ENCODE measurements at places on chromosomes 16 and 17.
A peak's percentile ranks its signal among the peaks of the same experiment; 100 is the strongest.

DNA sequence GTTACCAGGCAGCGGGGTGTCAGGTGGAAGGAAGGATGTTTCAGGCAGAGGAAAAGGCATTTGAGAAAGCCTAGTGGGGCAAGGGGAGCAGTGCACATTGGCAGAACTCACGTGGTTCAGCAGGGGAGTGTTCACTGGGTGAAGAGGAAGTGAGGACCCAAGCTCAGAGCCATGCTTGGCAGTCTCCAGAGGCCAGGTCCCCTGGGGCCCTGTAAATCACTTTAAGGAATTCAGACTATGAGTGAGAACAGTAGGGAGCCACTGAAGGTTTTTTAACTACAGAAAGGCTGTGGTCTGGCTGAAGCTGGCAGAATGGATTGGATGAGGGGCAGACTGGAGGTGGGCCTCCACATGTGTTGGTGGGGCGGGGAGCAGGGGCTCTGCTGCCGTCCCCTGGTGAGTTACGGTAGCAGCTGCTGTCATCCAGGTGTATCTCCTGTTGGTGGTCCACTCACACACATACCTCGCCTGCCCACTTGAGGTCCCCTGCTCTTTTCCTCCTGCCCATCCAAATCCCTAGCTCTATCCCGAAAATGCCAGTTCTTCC is 5.1 kb downstream of the CLEC16A start:
- DNase-seq, result no peak

- no peak for DNase-seq
These were observed 42.4 kb upstream of the LONP2 start for GRCh38 chr16:48201515-48202201.

- DNase-seq, result no peak
These were observed 58.5 kb downstream of the OR1D5 start for GRCh38 chr17:3004925-3005324.

DNA sequence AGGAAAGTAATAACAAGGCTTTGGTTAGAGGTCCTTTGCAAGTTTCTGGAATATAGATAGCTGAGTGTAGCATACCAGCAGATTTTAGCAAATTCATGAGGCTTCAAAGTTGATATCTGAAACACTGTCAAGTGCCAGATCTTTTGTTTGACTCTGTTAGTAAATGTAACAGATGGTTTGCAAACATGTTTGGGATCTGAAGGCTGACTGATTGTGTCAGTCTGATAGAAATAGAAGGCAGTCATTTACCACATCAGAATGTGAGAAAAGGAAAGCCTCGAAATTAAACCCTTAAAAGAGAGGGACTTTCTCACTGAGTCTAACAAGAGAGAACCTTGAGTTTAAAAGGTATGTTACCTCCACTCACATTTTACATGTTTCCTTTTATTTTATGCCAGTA is 371.5 kb downstream of the KIF2B start:
- DNase-seq, result no peak

DNA sequence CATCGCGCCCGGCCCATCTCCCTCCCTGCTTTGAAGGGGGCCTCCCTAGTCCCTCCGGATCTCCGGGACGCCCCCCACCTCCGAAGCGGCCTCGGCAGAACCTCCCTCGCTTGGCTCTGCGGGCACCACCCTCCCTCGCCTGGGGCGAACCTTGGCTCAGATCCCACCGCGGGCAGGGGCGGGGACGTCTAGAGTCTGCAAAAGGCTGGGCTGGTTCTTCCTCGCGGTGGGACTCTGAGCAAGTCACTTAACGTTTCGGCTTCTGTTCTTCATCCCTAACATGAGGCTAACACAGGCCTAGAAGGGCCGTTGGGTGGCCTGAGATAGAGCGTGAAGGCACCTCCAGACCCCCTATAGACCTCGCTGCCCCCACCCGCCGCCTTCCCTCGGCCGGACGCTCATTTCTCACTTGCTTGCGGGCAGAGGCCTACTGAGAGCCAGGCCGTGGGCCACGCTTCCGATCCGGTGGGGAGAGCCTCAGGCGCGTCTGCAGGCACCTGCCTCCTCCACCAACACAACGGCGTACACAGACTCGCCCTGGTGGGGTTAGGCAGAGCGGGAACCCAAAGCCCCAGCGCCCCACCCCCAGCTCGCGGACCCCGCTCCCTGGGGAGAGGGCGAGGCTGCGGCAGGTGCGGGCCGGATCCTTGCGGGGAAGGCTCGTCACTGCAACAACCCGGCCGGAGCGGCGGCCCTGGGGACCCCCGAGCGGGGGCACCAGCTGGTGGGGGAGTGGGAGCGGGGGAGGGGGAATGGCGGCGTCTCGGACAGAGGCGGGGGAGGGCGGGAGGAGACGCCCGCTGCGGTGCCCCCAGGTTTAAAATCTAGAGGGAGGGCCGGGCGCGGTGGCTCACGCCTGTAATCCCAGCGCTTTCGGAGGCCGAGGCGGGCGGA is 5.4 kb downstream of the MYO1C start:
- peak; percentile 58 for DNase-seq

GRCh38 chr17:48471817-48472410 is 41.9 kb upstream of the SKAP1 start:
- no peak for DNase-seq

DNA sequence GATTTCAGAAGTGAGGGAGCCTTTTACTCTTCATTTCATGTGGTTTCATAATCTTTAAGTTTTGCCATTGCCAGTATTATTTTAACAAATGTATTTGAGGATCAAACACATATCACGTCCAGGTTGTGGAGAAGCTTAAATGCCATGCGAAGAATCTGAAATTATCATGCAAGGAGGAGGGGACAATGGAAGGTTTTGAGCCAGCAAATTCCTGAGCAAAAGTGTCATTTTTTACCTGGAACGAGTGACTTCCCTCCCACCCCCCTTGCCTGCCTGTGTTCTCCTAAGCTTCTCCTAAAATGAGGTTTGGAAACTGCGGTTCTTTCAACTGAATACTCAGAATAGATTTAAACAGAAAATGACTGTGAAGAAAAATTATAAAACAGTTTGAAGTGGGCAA is 77.6 kb downstream of the C16orf95 start:
- DNase-seq, result no peak

DNA sequence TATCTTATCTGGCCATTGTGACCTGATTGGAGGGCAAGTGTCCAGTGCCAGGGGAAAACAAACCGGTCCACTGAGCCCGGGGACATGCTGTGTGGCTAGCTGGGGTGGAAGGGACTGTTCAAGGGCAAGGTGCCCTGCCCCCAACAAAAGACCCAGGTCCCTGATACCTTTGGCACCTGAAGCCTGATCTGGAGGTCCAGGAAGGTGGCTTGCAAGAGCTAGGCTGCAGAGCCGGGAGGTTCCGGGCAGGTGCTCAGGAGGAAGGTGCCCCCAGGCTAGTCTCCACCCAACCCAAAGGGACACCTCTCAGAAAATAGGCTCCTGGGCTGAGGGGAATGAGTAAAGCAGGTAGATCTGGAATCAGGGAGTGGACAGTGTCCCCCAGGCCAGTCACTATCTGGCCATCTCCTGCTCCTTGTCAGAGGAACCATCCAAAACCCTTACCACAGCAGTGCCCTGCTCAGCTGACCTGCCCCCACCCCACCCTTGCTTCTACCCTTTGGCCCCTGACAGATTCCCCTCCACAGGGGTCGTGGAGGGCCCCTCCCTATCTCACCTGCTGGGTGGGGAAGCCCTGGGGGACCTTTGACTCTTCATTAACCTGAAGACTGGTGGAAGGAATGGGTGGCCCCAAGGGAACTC is 6.2 kb downstream of the NAT9 start:
- DNase-seq, result no peak

DNA sequence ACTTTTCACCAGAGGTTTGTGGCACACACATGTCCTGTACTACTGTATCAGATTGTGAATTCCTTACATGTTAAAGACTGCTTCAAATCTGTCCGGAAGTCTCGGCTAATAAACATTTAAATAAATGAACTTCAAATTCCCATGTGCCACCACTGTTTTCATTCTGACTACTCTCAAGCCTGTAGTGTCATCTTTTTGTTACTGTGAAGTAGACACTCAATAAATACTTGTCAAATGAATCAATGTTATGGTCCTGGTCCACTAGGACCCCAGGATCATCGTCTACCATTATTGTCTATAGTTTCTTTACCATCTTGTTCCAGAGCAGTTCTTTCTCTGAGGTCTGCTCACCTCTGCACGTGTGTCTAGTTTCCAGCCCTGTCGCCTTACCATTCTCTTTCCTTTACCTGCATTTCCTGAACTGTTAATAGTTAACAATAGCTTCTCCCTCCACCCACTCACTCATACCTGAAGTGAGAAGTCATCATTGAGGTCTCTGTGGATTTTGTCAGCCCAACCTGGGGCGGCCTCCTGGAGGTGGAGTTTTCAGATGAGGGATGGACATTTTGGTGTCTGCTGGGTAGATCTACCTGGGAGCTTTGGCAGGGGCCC is 333.0 kb downstream of the SEC14L1 start:
- DNase-seq, result no peak

DNA sequence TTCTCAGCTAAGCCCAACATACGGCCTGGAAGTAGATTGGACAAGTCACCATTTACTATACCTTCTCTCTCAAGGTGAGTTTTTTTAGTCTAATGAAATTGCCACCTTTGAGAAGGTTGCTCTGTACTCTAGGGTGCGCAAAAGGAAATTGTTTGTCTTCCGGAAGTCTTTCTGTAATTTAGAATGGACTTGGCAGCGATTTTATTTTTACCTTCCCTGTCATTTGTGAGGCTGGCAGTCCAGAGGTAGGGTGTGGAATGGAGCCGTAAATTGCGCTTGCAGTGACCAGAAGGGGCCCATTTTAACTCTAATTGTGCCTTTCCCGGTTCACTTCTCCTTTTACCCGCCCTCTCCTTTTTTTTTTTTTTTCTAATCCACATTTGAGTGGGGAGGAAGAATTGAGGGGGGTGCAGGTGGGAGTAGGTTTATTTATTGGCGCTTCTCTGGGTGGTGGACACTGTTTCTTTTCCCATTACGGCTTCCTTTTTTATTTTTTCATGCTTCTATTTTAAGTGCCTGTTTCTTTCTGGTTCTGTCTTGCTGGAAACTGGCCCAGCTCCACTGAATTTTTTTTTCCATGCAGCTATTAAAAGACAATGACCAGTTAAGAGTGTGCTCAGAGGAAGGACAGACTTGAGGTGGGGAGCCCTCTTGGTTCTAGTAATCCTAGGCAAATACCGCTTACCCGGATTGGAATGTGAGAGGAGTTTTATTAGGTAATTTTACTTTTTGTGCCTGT is 89.7 kb upstream of the CLEC18A start:
- no peak for DNase-seq

GRCh38 chr17:70848785-70849184 is 679.5 kb downstream of the KCNJ2 start:
- DNase-seq, result no peak

GRCh38 chr17:76935331-76935730 is 67.1 kb downstream of the MGAT5B start:
- DNase-seq, result no peak

DNA sequence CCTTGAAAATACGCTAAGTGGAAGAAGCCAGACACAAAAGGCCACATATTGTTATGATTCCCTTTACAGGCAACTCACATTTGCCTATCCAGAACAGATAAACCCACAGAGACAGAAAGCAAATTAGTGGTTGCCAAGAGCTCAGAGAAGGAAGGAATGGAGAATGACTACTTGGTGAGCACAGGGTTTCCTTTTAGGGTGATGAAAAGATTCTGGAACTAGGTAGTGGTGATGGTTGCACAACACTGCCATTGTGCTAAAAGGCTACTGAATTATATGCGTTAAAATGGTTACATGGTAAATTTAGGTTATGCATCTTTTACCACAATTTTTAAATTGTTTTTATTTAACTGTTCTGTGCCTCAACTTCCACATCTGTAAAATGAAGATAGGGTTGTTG is 4.4 kb downstream of the COPRS start:
- no peak for DNase-seq
